ENCODE measurements at places on chromosomes 3 and 15.
A peak's percentile ranks its signal among the peaks of the same experiment; 100 is the strongest.

DNA sequence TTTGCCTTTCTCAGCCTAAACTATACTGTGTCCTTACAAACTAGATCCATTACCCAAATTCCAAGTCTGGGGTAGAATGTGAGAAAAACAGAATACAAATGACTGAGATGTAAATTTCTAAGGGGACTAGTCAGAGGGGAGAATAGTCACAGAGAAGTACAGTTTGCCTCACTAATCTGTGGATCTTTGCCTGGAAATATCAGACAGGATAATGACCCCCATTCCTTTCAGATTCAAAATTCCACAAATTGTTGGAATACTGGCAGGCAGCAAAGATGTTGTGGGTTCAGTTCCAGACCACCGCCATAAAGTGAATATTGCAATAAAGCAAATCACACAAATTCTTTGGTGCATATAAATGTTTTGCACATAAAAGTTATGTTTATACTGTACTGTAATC, 762.8 kb upstream of the NR2F2 start:
- DNase-seq, result peak; percentile 89

DNA sequence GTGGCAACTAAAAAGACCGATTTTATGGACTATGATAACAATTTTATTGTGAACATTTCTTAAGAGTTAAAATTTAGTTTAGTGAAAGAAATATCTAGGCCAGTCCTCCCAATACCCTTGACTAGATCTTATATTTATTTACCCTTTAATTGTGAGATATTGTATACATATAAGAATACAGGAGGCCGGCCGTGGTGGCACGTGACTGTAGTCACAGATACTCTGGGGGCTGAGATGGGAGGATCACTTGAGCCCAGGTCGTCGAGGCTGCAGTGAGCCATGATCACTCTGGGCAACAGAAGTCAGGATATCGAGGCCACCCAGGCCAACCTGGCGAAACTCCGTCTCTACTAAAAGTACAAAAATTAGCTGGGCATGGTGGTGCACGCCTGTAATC, 756 bp upstream of the RMDN3 start:
- no peak for DNase-seq

GRCh38 chr3:183695569-183696364, 1.8 kb upstream of the YEATS2 start:
- DNase-seq, result no peak

GRCh38 chr3:39148435-39149058, 4.8 kb downstream of the CSRNP1 start:
- peak; percentile 43 for DNase-seq

DNA sequence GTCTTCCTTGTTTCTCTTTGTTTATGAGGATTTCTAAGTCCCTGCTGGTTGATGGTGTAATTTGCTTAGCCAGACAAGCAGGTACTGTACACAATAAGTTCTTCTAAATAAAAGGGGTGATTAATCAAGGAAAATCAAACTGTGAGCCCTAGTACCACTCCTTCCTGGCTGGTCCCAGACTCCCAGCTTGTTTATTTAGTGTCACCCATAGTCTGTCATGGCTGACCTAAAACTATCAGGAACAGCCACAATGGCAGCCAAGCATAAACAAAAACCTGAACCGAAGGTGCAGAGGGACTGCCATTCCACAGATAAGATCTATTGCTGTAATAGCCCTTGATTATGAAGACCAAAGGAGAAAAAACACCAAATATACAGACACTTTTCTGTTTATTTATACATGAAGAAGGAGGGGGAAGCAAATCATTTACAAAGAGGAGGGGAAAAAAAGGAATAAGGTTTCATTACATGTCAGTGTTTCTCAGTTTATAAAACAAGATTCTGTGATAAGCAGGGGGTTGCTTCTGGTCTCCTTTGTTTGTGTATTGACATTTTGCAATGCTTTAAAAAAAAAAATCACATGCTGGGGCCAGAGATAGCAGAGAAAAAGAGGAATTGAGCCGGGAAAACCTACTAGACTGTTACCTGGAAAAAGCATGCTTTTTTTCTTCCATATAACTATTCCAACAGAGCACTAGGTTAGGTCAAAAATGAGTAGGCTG, 182.4 kb upstream of the DPH6 start:
- DNase-seq, result no peak

- DNase-seq, result peak; percentile 15
Observed at GRCh38 chr15:95558916-95559315, 771.6 kb upstream of the NR2F2 start.

GRCh38 chr3:171345107-171345843, 114.9 kb downstream of the TNIK start:
- no peak for DNase-seq

GRCh38 chr3:177703788-177704187, 506.5 kb upstream of the TBL1XR1 start:
- peak; percentile 20 for DNase-seq

- no peak for DNase-seq
Observed at GRCh38 chr3:141767066-141767465, 3.9 kb downstream of the GRK7 start.

DNA sequence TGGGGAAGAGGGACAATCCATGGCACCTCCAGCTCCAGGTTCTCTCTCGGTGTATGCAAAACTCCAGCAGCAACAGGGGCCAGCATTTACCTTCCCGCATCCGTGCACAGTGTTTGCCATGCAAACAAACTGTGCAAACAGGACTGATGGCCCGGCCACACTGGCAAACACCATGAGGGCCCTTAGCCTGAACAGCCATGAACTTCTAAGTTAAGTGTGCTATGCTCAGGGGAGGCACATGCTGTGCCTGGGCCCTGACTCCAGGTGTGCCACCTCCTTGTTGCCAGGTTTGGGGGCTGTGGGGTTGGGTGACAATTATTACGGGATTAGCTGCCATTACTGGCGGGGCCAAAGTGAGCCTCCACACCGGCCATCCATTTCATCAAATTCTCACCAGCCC, 57.5 kb downstream of the CACNA2D2 start:
- DNase-seq, result no peak

DNA sequence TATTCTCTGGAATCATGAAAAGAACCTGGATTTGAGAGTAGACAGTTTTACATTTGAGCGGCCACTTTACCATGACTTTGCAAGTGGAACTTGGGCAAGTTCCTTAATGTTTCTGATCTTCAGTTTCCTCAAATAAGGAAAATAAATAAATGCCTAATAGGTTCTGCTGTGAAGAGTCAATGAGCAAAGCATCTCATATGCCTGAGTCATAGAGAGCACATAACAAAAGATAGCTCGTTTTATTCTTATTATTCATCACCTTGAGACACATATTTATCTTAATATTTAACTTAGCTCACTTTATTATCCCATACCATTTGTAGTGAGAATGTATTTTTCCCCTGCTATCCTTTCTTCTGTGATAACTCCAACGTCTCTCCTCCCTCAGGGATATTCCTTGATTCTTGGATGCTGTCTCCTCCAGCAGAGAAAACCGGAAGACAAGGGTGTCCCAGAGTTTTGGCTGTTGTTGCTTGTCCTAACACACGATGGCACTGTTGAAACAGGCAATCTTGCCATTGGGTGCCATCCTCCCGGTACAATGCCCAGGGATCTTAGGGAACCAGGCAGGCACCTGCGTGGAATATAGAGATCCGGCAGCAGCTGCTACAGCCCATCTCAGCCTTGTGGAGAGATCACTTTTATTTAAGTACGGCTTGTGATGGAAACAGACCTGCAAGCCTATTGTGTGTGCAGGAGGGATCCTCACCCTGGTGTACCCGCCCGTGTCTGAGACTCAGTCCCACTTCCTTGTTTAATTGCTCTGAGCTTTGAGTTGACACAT, 33.3 kb upstream of the VPS33B start:
- DNase-seq, result peak; percentile 70

DNA sequence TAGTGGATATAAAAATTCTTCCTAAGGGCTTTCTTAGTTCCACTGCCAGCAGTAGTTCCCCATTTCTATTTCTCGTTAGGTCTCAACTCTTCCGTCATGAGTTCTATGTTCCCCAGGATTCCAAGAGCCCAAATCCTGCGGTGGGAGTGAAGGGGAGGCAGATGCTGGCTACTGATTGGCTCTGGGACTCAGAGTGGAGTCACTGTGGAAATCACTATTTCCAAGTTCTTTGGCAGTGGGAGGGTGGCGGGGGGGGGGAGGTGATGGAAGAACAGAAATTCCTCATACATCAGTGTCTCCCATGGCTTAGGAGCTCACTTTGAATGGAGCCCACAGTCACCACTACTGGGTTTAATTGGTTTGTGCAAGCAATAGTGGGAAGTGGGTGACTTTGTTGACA, 5.6 kb downstream of the CCR1 start:
- no peak for DNase-seq

DNA sequence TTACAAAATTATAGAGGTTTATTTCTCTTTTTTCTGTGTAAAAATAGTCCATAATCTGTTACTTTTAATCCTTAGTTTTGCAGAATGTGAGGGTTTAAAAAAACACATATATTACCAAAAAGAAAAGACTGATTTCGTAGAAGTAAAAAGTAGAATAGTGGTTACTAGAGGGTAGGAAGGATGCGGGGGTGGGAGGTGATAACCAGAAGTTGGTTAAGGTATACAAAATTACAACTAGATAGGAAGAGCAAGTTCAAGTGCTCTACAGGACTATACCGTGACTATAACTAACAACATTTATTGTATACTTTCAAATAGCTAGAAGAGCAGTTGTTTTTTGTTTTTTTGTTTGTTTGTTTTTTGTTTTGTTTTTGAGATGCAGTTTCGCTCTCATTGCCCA, 16.1 kb downstream of the CASR start:
- DNase-seq, result no peak

- no peak for DNase-seq
Observed at GRCh38 chr15:81085898-81086297, 48.2 kb upstream of the CFAP161 start.

- no peak for DNase-seq
Observed at GRCh38 chr15:80852676-80853075, 73.5 kb downstream of the CEMIP start.

DNA sequence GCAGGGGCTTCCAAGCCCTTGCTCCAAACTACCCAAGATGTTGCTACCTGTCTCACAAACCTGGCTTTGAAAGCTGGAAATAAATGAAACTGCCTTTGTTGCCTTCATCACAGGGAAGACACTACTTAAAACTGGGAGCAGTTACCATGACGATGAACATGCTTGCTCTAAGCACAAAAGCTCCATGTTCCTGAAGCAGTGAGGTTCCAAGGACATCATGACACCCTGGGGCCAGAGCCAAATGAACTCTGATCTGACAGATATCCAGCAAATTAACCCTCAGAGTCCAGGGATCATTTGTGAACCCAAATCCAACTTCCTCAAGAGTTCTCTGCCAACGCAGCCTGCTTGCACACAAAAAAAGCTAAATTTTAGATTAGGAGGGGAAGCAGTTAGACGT, 10.7 kb downstream of the TRAIP start:
- no peak for DNase-seq

DNA sequence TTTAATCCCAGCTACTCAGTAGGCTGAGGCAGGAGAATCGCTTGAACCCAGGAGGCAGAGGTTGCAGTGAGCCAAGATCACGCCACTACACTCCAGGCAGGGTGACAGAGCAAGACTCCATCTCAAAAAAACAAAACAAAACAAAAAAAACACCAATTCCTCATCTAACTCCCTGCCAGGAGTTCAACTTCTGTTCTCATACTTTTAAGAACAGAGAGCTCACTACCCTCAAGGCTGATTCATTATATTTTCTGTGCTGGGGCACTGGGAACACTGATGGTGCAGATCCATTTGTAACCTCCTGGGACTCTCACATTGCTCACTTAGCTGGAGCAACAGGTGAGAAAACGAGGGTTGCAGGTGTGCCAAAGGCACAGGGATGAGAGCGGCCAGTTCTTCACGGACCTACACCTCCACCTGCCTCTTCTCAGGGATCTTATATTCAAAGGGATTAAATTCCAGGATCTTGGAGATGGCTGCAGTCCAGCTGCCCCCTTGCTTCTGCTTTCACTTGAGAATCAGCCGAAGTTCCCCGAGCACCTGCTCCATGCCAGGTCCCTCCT, 12.3 kb upstream of the CSK start:
- DNase-seq, result no peak

DNA sequence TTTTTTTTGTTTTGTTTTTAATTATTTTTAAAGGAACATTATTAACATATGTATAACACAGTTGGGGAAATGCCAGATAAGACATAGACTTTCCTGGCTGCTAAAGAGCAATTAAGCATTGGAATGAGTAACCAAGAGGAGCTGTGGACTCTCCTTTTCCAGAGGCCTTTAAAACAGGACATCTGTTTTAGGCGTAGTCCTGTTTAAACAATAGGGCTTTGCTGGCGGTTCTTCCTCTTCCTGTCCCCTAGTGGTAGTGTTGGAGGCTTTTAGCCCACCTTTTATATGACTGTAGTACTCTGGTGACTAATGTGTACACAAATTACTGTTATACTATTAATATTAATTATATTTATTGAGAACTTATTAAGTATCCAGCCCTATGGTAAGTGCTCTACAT, 81.9 kb downstream of the PPARG start:
- DNase-seq, result peak; percentile 33

DNA sequence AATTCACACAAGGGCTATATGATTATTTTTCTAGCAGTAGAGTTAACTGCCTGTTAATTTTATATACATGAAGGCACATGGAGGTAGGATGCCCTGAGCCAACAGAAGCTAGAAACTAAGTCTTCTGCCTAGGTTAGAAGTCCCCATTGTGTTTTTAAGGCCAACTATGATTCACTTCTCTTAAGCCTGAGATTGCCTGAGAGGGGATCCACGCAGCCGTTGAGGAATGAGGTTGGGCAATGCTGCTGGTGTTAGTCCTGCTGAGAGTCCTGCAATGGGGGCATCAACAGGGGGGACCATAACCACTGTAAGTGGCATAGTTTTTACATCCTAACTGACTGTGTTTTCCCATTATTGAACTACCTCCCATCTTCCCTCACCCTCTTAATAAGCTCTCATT, 60.1 kb upstream of the PFN2 start:
- no peak for DNase-seq

GRCh38 chr3:119468041-119468440, 722 bp upstream of the POGLUT1 start:
- no peak for DNase-seq

- DNase-seq, result peak; percentile 85
Observed at GRCh38 chr3:25380222-25380739, 47.8 kb upstream of the RARB start.

GRCh38 chr3:34377961-34378360, 579.5 kb downstream of the PDCD6IP start:
- no peak for DNase-seq

- DNase-seq, result no peak
Observed at GRCh38 chr3:151568184-151568583, 107.3 kb upstream of the IGSF10 start.

DNA sequence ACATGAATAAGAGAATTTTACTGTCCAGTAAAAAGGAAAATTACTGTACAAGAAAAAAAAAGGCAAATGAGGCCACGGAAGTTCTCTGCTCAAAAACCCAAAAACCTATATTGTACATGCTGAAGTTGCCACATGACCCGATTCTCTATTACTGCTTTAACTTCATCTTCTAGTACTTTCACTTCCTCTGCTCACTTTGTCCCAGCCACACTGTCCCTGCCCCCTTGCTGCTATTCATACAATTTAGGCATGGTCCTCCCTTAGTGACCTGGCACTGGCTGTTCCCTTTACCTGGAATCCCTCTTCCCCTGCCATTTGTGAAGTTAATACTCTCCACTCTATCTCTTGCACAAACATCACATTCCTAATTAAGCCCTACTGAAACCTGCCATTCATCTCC, 457.4 kb downstream of the MAGI1 start:
- no peak for DNase-seq

Data from EH (cell line).